Activated CD4-positive, alpha-beta T cell treated with anti-CD3 and anti-CD28 coated beads, Interleukin-2, amount 50 U/mL, for 4 hours (primary cell): ENCODE measurements at places on chromosomes 2 and 18.

DNA sequence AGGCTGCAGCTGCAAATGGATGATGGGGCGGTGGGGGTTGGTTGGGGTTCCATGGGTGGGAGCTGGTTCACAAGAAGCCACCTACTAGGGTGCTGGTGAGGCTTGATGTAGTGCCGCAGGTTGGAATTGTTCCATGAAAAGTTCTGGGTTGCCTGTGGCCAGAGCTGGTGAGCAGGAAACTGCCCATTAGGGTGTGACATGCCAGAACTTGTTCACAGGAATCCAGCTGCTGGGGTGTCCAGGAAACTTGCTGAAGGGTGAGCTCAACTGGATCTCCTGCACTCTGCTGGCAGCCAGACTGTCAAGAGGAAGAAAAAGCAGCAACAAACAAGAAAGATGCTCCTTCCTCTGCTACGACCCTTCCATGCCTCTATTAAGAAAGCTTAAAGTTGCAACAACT lies 48.8 kb downstream of the MAP3K20 start:
- no peak for DNase-seq

DNA sequence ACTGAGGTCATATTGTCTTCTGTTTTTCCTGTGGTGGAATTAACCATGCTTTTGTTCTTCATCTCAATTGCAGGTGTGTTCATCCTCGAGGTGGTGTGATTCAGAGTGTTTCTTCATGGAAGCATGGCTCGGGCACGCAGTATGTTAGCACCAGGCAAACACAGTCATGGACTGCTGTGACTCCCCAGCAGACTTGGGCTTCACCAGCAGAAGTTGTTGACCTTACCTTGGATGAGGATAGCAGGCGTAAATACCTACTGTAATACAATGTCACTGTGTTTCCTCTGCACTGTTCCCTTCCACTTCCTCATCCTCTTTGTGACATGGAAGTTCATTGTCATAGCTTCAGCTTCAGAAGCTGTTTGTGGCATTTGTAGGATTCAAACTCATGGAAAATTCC lies 158.7 kb downstream of the HAUS1 start:
- no peak for DNase-seq

DNA sequence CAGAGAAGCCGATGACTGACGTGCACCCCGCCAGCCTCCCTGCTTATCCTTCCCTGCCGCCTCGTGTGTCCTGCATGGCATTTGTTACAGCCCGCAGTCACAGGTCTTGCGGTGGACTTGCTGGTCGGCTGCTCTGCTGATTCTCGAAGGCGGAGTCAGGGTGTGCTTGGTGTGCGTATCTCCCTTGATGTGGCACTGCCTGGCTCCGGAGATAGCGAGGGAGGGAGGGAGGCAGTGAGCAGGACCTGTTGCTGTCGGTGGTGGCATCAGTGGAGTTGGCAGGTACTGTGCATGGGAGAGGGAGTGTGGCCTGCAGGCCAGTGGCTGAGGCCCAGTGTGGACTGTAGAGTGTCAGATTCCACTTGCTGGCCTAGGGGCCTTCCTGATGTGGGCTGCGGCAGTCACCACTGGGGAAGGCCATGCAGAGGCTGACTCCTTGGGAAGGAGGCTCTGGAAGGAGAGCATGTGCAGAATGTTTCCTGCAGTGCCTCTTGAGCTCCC lies 198.9 kb downstream of the AGAP1 start:
- no peak for DNase-seq

GRCh38 chr2:131063501-131064283 lies 29.6 kb downstream of the FAM168B start:
- DNase-seq: no peak

GRCh38 chr2:236282406-236282805 lies 18.2 kb upstream of the ASB18 start:
- no peak for DNase-seq

DNA sequence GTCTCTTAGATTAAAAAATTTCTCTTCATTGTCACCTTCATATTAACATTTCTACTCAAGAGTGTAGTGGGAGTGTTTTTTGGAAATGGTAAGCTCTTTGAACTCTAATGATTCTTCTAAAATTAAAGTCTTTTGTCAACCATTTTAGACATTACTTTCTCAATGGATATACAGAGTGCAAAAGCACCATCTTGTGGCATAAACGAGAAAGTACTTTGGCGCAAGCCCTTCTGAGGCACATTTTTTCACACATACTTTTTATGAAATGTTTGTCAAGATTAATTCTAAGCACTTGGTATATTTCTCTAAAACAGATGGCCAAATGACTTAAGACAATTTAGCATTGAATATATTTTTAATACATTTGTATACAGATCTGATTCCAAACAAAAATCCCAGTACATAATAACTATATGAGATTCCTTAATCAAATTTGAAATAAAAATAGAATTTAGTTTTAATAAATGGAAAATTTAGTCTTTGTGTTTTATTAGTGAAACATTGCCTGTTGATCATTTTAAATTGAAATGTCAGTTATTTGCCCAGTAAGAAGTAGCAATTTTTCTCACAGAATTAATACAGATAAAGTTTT lies 63.3 kb upstream of the GALNT5 start:
- no peak for DNase-seq

GRCh38 chr2:224492531-224492930 lies 90.6 kb upstream of the FAM124B start:
- no peak for DNase-seq

GRCh38 chr2:13266166-13266565 lies 549.4 kb downstream of the TRIB2 start:
- no peak for DNase-seq

DNA sequence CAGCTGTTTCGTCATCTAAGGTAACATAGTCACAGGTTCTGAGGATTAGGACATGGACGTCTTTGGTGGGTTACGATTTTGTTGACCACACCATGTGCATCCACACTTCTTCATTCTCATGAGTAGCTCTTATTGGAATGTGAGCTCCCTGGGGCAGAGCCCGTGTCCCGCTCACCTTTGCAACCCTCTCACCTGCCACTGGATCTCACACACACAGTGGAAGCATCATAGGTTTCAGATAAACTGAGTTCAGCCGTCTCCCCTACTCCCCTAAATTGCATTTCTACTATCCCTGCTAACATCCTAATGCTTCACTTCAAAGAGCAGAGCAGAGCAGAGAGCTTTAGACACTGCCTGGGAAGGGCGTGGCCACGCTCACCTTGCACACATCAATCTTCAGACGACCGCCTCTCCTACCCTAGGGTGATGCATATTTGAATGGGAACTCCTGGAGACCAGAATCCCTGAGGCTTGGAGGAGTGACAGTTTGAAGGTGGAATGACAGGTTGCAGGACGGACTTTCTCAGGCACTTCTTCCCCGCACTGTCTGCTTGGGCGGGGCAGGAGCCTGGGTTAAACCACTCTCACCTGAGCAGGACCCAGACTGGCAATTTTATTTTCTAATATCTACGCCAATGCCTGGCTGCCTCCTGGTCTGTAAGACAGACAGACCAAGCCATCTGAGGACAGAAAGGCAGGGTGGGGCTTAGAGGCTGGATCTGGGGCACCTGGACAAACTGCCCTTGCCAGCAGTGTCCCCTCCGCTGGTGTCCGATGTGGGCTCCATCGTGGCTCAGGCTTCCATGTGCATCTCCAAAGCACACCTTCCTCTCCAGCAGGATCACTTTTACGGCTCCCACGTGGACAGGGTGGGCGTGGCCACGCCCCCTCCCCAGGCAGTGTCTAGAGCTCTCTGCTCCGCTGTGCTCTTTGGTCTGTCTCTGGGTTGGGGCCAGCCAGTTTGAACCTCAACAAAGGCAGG lies 229.5 kb upstream of the COPS8 start:
- DNase-seq: no peak

- DNase-seq: no peak
Measured at GRCh38 chr18:75818383-75818782, 390.9 kb upstream of the SMIM21 start.

DNA sequence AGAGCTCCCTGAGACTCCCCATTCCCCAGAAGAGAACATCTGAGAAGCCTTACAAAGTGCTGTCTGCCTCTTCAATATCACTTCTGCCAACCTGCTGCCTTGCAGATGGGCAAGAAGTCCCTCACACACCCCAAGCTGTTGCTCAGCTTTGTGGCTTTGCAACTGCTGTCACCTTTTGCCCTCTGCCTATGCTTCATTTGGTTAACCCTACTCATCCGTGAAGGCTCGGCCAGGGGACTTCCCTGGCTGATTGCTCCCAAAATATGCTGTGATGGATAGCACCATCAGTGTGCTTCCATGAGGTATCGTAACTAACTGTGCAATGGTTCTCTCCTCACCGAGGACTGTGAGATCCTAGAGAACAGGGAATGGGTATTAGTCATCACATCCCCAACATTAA lies 88.9 kb upstream of the CYP1B1 start:
- no peak for DNase-seq

GRCh38 chr2:27720004-27720551 lies 51.4 kb upstream of the MRPL33 start:
- peak; percentile 39 for DNase-seq

DNA sequence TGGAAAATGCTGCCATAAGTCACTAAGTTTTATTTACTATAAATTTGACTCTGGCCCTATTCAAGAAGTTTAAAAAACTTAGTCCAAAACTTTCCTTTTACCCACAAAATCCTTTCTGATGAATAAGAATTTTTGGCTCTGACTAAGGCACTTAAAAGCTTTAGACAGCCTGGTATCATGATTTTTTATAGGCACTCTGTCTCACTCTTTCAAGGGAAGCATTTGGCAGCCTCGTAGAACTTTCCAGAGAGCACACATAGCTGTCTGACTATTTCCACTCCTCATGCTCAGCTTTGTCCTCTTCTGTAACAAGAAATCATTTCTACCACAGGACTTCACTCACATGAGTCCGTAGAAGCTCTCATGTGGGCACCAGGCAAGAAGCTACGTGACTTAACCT lies 32.3 kb upstream of the XDH start:
- no peak for DNase-seq

DNA sequence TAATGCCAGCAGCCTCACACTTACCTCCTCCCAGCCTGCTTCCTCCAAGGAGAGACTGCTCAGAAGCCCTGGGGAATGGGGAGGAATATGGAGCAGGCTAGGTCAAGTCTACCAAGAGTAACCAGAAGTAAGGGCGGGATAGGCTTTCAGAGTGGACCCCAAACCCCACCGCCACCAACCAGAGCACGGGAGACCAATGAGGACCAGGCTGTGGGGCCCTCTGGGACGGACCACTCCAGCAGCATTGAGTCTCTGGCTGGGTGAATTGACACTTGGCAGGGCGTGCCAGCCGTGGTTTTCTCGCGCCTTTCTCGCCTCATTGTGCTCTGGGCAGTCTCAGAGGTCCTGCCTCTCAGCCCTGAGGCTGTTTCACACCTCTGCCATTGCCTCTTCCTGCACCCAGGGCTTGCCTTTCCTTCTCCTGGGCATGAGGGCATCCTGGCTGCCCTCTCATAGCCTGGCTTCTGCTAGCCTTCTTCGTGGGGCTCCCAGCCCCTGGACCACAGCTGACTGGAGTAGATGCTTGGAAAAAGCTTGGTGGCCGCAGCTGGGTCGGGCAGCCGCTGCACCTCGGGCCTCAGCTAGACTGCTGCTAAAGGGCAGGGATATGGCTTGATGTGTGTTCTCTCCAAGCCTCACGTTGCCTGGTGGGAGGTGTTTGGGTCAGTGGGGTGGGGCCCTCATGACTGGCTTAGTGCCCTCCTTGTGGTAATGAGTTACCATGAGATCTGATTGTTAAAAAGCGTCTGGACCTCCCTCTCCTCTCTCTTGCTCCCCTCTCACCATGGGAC lies 40.5 kb upstream of the HS6ST1 start:
- no peak for DNase-seq

DNA sequence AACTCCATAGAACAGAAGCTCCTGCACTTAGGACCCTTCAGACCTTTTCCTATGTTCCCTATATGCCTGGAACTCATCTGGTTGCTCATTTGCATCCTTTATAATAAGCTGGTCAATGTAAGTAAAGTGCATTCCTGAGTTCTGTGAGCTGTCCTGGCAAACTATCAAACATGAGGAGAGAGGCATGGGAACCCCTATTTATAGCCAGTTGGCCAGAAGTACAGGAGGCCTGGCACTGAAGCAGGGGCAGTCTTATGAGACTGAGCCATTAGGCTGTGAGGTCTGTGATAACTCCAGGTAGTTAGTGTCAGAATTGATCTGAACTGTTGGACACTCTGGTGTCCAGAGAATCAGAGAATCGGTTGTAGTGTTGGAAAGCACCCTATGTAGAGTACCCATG lies 88.4 kb downstream of the EHD3 start:
- DNase-seq: no peak

DNA sequence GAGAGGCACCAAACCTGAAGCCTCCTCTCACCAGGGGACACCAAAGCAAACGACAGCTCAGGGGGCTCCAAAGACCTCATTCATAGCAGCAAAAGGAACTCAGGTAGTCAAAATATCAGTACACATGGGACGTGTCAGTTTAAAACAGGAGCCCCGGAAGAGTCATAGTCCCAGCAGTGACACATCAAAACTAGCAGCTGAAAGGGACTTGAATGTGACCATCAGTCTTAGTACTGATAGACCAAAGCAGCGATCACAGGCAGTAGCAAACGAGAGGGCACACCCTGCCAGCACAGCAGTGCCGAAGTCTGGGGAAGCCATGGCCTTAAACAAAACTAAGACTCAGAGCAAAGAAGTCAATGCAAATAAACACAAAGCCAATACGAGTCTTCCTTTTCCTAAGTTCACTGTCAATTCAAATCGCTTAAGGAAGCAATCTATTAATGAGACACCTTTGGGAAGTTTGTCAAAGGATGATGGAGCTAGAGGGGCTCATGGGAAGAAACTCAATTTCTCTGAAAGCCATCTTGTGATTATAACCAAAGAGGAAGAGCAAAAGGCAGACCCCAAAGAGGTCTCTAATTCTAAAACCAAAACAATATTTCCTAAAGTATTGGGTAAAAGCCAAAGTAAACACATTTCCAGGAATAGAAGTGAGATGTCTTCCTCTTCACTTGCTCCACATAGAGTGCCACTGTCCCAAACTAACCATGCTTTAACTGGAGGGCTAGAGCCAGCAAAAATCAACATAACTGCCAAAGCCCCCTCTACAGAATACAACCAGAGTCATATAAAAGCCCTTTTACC lies 1.2 kb downstream of the GALNT5 start:
- no peak for DNase-seq

DNA sequence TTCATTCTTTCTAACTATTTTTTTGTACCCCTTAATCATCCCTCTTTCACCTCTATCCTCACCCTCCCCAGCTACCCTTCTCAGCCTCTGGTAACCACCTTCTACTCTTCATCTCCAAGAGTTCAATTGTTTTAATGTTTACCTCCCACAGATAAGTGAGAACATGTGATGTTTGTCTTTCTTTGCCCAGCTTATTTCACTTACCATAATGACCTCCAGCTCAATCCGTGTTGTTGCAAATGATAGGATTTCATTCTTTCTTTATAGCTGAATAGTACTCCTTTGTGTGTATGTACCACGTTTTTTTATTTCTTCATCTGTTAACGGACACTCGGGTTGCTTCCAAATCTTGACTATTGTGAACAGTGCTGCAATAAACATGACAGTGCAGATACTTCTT lies 22.1 kb upstream of the TMEM37 start:
- no peak for DNase-seq

- no peak for DNase-seq
Measured at GRCh38 chr2:178241844-178242551, 47.7 kb downstream of the OSBPL6 start.
